Adrenal gland (tissue), 19 donors: ENCODE measurements at places on chromosomes 11 and 22. TPM values are rescaled to one million over a fixed set of nuclear protein-coding genes. Genes with fewer than 3 reads are reported as not detected.

APOA4 gene
- not detected for total RNA-seq

GRCh38 chr11:134921938-134922337 is 509.9 kb upstream of the B3GAT1 start:
- no peak overlapping the region for H3K27ac ChIP-seq
- no peak for DNase-seq
- H3K36me3 ChIP-seq, result no peaks in the 10 kb centered on the region
- H3K27me3 ChIP-seq, result no peaks in the 10 kb centered on the region
- no peak overlapping the region for H3K4me3 ChIP-seq

- H3K36me3 ChIP-seq, result no peaks in the 10 kb centered on the region
- no peak overlapping the region for H3K27ac ChIP-seq
- no peaks in the 10 kb centered on the region for H3K27me3 ChIP-seq
- H3K4me1 ChIP-seq, result no peaks in the 10 kb centered on the region
These were observed 202.9 kb downstream of the FAM76B start for GRCh38 chr11:95586661-95587060.

DNA sequence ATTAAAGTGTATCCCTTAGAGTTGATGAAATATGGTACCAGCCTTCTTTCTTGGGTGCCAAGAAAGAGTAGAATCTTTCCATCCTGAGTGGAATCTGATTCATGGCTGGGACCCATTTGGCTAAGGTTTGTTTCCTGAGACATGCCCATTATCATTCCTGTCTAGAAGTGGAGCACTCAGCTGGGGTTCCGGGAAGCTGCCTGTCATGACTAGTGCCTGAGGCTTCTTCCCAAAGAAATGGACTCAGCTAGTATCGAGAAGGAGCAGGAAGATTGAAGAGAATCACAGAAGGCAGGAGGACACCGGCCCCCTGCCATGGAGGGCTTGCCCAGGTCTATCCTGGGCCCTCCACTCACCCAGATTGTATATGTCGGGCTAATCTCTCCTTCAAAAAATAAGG is 57.6 kb downstream of the KREMEN1 start:
- no peaks in the 10 kb centered on the region for H3K4me1 ChIP-seq
- no peak for DNase-seq
- no peak overlapping the region for H3K4me3 ChIP-seq
- H3K27me3 ChIP-seq, result no peaks in the 10 kb centered on the region
- H3K36me3 ChIP-seq, result peaks cover 6% of the 10 kb centered on the region
- H3K27ac ChIP-seq, result no peak overlapping the region

- H3K4me1 ChIP-seq, result peaks cover 21% of the 10 kb centered on the region
- no peak for DNase-seq
- no peaks in the 10 kb centered on the region for H3K27me3 ChIP-seq
- H3K4me3 ChIP-seq, result peak overlapping the region; percentile 97
- H3K36me3 ChIP-seq, result no peaks in the 10 kb centered on the region
These were observed 194 bp downstream of the SF1 start for GRCh38 chr11:64778223-64778472.
